Kidney epithelial cell (primary cell): ENCODE measurements at places on chromosomes 3 and 15.
A peak's percentile ranks its signal among the peaks of the same experiment; 100 is the strongest.

- DNase-seq, result peak; percentile 18
These were observed 10.2 kb downstream of the MRPS22 start for GRCh38 chr3:139353920-139354556.

- DNase-seq, result peak; percentile 51
These were observed 55.4 kb downstream of the PSMD6 start for GRCh38 chr3:63967675-63968611.

DNA sequence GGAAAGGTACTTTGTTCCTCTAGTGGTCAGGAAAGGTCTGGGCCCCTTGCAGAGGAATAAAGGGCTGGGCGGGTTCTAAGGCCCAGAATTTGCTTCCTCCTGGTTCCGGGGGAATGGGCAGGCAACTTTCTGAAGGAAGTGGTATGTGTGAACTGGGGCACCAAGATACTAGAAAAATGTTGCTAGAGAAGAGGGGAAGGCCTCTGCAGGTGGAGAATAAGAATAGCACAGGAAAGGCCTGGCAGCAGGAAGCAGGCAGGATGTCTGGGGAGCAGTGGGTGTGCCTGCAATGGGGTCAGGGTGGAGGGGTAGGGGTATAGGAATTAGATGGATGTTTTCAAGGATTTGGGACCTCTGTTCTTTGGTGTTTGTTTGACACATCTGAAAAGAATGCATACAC, 2.0 kb downstream of the SLC22A13 start:
- no peak for DNase-seq

DNA sequence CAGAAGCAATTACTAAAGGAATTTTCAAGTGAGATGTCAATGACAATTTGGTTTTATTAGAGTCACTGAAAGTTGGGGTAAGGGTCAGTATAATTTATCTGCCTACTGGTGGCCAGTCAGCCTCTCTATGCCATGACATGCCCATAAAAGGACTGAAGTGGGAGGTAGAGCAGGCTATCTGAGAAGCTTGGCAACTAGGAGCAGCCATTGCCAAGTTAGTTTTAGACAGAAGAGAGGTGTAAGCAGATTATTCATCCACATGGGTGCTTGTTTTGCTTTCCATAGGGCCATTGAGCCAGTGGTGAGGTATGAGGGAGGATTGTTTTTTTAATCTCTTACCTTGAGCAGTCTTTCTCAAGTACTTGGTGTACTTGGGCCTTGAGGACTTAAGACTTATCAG, 8.1 kb upstream of the RBP1 start:
- DNase-seq, result no peak

GRCh38 chr15:48132874-48133273, 12.1 kb downstream of the SLC24A5 start:
- no peak for DNase-seq

GRCh38 chr3:46659285-46659684, 34.2 kb downstream of the ALS2CL start:
- DNase-seq, result no peak

- DNase-seq, result no peak
These were observed 182.5 kb downstream of the TPRG1 start for GRCh38 chr3:189353988-189354889.

GRCh38 chr3:48187579-48188265, 495 bp downstream of the CDC25A start:
- DNase-seq, result peak; percentile 39

GRCh38 chr15:65916664-65917406, 47.5 kb downstream of the RAB11A start:
- peak; percentile 34 for DNase-seq

- DNase-seq, result no peak
These were observed 28.4 kb downstream of the SMAD6 start for GRCh38 chr15:66730168-66731021.

DNA sequence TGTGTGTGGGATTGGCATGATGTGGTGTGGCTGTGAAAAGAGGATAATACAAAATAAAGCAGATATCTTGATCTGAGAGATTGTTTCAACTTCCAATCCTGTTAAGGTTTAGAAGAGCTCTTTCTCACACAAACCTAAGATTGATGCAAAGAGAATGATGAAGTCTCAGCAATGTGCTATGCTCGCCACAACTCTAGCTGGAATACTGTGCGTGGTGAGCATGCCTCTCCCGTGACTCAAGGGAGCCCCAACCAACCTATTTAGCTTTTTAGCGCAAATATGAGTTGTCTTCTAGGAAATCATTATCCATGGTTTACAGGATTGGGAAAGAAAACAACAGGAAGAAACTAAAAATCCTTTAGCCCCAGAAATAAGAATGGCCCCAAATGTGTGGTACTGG, 28.5 kb downstream of the BTLA start:
- DNase-seq, result no peak

DNA sequence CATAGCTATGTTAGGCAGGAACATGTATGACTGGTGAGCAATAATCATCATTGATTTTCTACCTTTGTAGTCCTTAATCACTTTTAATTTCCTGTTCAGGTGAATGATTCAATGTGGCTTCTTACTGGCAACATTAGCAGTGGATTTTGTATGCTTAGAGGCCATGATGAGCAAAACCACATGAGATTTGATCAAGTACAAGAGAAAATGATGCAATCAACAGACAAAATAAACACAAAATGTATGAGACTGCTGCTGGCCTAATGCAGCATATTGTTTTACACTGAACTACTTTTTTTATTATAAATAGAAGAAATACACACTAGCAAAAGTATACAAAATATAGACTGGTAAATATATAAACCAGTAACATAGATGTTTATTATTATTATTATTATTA, 47.5 kb upstream of the SI start:
- no peak for DNase-seq

DNA sequence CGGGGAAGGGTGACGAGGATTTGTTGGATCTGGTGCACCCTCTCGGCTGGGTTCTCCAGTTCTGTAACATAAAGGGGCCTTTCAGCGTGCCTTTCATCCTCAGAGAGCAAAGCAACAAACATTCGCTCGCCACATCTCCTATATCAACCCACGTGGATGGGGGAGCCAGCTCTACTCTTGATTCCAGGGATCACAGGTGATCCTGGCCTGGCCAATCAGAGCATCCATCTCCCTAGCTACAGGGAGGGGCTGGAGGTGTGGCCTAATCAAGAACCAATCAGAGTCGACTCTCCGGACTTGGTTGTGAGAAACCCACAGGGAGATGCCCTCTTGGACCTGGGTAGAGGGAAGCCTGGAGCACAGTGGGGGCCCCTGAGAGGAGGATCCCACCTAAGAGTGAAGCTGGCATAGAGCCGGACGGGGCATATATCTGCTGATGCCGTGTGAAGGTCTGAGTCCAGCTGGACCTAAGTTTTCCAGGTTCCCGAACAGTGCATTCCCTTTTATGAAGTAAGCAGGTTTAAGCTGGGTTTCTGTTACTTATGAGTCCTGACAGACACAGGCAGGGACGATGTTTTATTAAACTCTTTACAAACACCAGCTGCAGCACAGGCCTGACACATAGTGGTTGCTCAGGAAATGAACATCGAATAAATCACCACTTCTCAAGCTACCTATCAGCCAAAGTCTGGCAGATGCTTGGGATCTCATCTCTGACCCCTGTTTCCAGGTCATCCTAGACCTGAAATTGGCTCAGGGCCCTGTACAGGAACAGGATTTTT, 50.7 kb upstream of the RAD18 start:
- no peak for DNase-seq

- no peak for DNase-seq
These were observed 130.9 kb upstream of the SATB1 start for GRCh38 chr3:18556001-18556408.

- DNase-seq, result peak; percentile 25
These were observed 235.6 kb downstream of the CLSTN2 start for GRCh38 chr3:140170612-140171011.

GRCh38 chr3:150302246-150302645, 105.9 kb upstream of the TSC22D2 start:
- DNase-seq, result no peak

- DNase-seq, result no peak
These were observed 340.8 kb upstream of the DPH6 start for GRCh38 chr15:35886765-35887164.

GRCh38 chr3:69032142-69032541, 18.7 kb upstream of the EOGT start:
- DNase-seq, result no peak

DNA sequence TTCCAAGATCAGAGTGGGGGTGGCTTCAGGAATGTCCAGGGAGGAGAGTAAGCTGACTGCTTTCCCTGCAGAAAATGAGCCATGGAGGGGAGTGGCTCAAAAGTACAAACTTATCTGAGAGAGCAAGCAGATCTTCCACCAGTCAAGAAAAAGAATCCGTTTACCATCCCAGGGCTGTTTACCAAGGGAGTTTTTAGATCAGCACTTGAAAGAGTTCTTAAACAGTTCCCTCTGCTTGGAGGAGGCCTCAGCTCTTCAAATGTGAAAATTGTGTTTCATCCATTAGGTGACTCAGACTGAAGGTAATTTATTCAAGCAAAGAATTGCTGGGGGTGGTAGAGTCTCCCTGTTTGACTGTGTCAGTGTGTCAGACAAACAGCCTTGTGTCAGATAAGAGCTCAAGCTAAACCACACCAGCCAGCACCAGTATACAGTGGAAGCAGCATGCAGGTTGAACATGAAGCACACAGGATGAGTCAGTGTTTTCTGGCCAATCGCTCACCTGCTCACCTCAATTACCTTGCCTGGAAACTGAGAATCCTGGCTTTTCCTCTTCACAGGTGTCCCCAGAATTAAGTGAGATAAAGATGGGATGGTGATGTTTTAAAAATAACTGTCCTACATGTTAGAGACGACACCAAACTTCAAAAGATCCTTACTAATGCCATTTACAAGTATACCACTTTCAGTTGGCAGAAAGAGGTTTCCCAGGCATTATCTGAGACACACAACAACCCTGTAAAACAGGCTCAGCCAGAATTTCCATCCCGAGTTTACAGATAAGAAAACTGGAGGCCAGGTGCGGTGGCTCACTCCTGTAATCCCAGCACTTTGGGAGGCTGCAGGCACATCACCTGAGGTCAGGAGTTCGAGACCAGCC, 21.7 kb downstream of the SH3BP5 start:
- peak; percentile 66 for DNase-seq

GRCh38 chr3:12287727-12288181, 1.1 kb upstream of the PPARG start:
- DNase-seq, result no peak

GRCh38 chr3:189944285-189945145, 176.2 kb downstream of the P3H2 start:
- DNase-seq, result no peak

DNA sequence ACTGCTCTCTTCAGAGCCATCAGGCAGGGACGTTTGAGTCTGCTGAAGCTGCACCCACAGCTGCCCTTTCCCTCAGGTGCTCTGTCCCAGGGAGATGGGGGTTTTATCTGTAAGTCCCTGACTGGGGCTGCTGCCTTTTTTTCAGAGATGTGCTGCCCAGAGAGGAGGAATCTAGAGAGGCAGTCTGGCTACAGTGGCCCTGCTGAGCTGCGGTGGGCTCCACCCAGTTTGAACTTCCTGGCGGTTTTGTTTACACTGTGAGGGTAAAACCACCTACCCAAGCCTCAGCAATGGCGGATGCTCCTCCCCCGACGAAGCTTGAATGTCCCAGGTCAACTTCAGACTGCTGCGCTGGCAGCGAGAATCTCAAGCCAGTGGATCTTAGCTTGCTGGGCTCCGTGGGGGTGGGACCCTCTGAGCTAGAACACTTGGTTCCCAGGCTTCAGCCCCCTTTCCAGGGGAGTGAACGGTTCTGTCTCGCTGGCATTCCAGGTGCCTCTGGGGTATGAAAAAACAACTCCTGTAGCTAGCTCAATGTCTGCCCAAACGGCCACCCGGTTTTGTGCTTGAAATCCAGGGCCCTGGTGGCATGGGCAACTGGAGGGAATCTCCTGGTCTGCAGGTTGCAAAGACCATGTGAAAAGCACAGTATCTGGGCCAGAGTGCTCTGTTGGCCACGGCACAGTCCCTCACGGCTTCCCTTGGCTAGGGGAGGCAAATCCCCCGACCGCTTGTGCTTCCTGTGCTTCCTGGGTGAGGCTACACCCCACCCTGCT, 21.1 kb upstream of the ST6GAL1 start:
- no peak for DNase-seq

DNA sequence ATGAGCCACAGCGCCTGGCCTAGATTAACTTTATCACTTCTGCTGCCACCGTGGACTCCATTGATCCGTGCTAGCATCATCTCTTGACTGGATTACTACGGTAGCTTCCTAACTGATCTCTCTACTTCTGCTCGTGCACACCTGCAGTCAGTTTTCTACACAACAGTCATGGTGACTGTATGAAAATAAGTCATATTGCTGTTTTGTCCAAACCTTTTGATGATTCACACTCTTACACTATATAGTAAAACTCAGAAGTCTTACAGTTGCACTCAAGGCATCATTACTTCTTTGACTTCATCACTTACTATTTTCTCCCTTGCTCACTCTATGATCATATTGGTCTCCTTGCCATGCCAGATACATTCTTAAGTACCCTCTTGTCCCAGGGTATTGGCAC, 10.1 kb downstream of the PDCD6IP start:
- no peak for DNase-seq

DNA sequence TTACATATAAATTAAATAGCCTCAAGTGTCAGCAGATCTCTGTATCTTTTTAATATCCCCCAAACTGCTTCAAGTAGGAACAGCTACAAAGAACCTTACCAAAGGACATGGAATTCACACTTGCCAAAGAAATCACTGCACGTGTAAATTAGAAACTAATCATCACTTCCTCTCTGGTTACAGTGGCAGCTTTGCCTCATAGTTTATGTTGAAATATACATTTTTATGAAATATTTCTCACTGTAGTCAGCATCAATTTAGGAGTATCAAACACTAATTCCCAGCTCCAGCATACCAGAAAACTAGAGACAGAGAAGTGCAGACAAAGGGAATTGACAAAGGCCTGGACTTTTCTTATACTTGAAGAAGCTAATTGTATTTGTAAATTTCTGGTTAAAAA, 260.9 kb downstream of the TIGIT start:
- DNase-seq, result no peak

GRCh38 chr3:3707858-3708768, 91.1 kb upstream of the LRRN1 start:
- DNase-seq, result no peak

- DNase-seq, result peak; percentile 5
These were observed 407.2 kb upstream of the TGFBR2 start for GRCh38 chr3:30199096-30199759.

- DNase-seq, result no peak
These were observed 562.1 kb downstream of the IGSF11 start for GRCh38 chr3:118472586-118472985.

- no peak for DNase-seq
These were observed 124.5 kb upstream of the ATP10A start for GRCh38 chr15:25987638-25988037.
